ENCODE measurements at places on chromosomes 1 and 21.

GRCh38 chr1:239912471-239912870, 179.2 kb upstream of the FMN2 start:
- no peak for DNase-seq

- no peak for DNase-seq
Measured at GRCh38 chr1:235997049-235997448, 67.8 kb downstream of the NID1 start.

- no peak for DNase-seq
Measured at GRCh38 chr1:211503542-211503941, 11.6 kb upstream of the RD3 start.

- DNase-seq = no peak
Measured at GRCh38 chr21:41368735-41369104, 6.9 kb downstream of the MX2 start.

- no peak for DNase-seq
Measured at GRCh38 chr1:33384040-33384812, 46.7 kb downstream of the PHC2 start.

DNA sequence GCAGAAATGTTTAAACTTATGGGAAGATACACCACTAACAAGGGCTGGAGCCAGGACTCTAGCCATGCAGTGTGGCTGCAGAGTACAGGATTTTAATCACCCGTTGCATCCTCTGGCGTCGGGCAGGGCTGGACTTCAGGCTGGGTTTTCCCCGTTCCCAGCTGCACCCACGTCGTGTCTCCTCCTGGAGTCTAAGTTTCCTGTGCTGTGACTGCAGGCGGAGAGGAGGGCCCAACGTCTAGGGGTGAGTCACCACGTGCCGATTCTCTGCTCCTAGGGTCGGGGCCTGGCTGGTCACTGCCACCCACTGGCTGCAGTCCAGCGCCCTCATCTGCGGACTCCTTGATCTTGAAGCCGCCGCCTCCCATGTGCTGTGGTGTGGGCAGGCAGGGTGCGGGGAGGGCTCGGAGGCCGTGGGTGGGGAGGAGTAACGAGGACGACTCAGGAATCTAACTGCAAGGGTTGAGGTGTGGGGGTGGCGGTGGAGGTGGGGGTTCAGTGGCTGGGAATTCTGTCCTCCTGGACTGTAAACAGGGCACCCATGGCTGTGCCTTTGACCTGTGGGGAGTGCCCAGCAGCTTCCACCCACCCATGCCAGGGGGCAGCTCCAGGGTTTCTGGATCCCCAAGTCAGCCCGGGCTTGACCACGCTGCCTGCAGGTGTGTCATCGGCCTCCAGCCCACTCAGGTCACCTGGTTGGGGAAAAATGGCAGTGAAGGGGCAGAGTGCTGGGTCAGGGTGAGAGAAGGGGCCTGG, 77.8 kb downstream of the ALPL start:
- DNase-seq = no peak

DNA sequence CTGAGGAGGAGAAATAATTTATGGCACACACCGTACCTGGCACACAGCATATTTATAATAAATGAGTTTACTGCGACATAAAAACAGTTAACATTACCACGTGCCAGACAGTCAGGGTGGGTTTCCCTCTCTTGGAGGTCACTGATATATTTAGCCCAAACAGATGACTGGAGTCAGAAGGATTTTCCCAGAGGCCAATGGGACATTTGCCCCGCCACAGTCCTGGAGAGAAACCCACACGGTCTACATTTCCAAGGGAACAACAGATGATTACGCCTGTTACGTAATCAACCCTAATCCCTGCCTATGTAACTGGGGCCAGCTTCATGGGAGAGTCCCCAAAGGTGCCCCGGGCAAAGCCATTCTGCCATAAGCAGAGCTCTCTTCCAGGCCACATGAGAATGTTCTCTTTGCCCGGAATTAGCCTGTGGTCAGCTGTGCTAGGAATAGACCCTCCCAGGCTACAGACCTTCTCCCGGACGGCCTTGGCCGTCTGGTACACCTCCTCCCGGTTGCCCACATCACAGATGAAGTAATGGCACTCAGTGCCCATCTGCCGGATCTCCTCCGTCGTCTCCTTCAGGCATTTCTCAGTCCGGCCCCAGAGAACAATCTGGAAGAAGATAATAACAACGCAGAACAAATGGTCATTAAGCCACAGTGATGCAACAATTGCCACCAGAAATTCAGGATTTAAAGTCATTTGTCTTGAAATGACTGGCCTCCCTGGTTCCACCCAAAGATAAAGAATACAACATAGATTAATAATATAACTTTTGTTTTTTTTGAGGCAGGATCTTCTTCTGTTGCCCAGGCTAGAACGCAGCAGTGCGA, 37.7 kb downstream of the DHRS3 start:
- DNase-seq = no peak

- no peak for DNase-seq
Measured at GRCh38 chr1:92755541-92756461, 29.1 kb downstream of the EVI5 start.

- DNase-seq = peak; percentile 59
Measured at GRCh38 chr21:44012474-44013379, 618 bp downstream of the TRAPPC10 start.

GRCh38 chr1:116725798-116726197, 28.4 kb upstream of the CD2 start:
- DNase-seq = no peak

DNA sequence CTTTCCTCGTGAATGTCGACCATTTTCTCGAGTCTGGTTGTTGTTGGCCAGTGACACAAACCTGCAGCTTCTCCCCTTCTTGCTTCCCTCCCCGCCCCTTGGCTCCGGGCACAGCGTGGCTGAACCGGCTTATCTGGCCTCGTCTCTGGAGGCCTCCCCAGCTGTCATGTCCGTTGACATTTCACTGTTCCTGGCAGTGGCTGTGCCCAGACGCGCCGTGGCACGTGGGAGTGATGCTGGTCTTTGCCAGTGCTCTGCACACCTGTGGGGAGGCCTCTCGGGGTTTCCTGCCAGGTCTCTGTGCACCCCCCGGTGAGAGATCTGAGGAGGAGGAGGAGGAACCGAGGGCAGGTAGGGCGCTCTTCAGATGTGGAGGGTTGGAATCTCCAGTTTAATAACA, 23.7 kb downstream of the SKI start:
- no peak for DNase-seq

GRCh38 chr1:85134583-85135391, 66.0 kb downstream of the SYDE2 start:
- no peak for DNase-seq

- DNase-seq = no peak
Measured at GRCh38 chr1:185526344-185527307, 207.6 kb upstream of the HMCN1 start.

GRCh38 chr1:183019860-183020259, 3.4 kb upstream of the LAMC1 start:
- no peak for DNase-seq

- DNase-seq = no peak
Measured at GRCh38 chr1:216183007-216183406, 240.2 kb downstream of the USH2A start.

DNA sequence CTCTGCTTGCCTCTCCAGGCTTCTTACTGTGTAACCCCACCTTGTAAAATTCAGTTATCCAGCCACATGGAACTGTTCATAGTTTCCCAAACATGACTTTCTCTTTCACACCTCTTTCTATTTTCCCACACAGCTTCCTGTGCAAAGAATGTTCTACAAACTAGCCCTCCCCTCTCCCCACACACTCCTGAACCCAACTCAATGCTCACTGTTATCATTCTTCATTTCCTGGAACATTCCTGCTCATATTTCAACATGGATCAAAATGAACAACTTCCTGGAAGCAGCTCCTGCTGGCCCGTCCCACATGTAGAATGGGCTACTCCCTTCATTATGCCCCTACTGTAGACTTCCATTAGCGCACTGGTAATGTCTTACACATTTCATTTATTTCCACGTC, 7.5 kb upstream of the HSD11B1 start:
- no peak for DNase-seq

GRCh38 chr1:182229921-182230491, 161.6 kb downstream of the GLUL start:
- DNase-seq = no peak

DNA sequence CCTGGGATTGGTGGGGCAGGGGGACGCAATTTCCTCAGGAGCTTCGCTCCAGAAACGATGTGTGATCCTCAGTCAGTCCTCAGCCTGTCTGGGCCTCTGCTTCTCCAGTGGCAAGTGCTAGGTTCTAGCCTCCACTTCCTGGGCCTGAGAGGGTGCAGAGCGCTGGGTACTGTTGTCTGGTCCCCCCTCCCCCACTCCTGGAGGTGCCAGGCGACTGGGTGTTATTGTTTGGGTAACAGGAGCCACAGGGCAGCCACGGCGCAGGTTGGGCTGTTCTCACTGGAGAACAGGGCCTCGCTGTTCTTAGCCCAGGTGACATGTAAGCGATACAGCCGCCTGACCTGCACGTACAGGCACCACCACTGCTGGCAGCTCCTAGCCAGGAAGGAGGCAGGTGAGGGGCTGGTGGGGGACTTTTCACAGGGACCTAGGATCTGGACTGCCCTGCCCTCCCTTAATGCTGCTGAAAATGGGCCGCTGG, 2.1 kb downstream of the RPS6KA1 start:
- DNase-seq = no peak

DNA sequence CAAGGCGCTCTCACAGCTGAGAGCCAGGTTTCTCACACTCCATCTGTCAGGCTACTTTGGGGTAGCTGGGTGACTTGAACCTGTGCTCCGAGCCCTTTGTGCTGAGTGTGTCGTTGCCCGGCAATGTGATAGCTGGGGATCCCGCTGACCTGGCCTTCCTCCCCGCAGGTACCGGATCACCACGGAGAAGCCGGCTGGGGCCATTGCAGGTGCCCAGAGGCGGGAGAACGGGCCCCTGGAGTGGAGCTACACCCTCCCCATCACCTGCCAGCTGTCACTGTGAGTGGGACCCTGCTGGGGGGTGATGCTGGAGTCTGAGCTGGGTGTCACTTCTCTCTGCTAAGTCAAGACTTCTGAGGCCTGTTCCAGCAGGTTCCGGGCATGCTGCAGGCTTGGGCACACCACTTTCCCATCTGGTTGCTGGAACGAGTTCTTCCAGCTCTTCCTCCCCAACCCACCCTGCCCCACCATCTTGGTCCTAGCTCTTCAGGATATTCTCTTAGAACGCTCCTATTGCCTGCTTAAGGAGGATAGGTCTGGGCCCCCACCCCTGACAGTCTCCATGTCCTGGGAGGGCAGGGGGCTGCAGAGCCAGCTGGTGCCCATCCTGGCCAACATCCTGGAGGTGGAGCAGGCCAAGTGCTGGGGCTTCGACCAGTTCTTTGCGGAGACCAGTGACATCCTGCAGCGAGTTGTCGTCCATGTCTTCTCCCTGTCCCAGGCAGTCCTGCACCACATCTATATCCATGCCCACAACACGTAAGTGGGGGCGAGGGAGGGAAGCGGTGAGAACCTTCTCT, 7.5 kb downstream of the IKBKE start:
- no peak for DNase-seq

DNA sequence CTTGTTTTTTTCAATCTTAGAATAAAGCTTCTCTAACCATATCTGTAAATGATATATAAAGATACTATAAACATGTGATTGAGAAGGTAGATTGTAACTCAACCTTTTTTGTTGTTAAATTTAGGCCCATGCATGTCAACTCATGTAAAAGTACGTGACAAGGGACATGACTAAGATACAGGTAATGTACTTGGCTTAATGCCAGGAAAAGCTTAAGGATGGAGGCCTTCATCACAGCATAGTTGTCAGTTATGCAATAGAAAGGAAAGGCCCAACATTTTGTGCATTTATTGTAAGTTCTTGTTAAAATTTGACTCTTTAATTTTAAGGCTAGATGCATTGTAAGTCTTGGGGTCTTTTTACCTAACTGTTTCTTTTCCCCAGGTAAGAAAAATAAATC, 305.1 kb downstream of the LTN1 start:
- DNase-seq = no peak

DNA sequence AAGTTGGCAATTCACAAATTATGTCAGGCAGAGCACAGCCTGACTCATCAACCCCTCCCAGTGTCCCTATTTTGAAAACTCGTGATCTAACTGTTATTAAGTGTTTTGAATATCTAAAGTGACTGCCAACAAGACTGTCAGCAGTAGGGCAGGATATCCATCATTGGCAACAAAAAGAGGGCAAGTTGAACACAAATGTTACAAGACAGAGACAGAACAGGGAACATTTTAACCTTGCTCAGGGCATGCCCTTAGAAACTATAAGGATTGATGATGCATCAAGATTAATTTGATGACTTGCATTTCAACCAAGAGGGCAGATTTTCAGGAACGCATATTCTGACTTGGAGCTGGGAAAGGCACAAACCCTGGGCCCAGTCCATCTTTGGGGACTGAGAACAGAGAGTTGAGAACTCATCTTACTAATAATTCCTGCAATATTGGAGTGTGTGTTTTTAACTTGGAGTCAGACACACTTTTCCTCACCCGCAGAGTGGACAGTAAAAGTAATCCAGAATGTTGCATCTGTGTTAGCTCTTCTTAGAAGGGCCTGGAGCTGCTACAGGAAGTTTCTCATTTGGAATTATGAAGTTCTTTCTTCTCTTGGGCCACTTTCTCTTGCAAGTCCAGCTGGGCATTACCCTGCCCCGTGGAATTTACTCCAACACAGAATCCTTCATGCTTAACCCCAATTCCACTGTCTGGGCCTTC, 317.2 kb downstream of the LTN1 start:
- DNase-seq = no peak

- no peak for DNase-seq
Measured at GRCh38 chr1:94807742-94808491, 12.2 kb upstream of the SLC44A3 start.

DNA sequence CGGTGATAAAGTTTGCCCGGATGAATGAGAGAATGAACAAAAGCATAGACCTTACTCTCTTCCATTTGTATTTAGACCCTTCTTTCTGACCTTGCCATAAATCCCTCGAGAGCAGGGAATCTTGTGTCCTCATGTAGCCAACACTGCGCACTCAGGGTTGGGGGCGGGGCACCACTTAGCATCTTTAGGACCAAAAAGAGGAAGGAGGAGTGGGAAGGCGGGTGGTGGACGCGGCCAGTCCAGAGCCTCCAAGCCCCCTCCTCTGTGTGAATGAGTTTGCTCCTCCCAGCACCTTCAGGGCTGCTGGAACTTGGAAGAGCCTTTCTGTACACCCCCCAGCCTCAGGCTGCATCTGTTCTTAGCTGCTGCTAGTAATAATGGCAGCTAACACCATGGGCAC, 141.9 kb upstream of the TMEM51 start:
- DNase-seq = no peak

- no peak for DNase-seq
Measured at GRCh38 chr1:63326106-63326472, 3.7 kb downstream of the FOXD3 start.

- DNase-seq = no peak
Measured at GRCh38 chr1:62386351-62387121, 50.3 kb upstream of the USP1 start.

- DNase-seq = no peak
Measured at GRCh38 chr1:9294910-9295636, 2.4 kb downstream of the SPSB1 start.

- no peak for DNase-seq
Measured at GRCh38 chr1:15029036-15029435, 124.5 kb upstream of the TMEM51 start.

DNA sequence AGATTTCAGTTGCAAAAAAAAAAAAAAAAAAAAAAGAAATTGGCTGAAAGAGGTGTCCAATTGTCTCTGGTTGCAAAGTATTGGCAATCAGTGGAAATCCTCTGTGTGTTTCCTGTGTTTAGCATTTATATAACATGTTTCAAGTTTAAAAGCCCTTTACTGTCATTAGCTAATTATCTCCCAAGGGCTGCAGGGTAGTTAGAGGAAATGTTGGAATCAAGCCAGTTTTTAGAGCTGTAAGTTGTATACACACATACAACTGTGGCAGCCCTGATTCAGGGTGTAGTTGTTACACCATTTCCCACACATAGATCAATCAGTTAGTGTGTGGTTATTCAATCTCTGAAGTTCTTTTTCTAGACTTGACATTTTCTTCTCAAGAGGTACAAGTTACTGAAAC, 8.9 kb upstream of the ZNF326 start:
- DNase-seq = no peak
